NCI-H2029 treated with DMSO at 0.1 percent for 48 hours (cell line): ENCODE measurements at places on chromosomes 13 and 19.

DNA sequence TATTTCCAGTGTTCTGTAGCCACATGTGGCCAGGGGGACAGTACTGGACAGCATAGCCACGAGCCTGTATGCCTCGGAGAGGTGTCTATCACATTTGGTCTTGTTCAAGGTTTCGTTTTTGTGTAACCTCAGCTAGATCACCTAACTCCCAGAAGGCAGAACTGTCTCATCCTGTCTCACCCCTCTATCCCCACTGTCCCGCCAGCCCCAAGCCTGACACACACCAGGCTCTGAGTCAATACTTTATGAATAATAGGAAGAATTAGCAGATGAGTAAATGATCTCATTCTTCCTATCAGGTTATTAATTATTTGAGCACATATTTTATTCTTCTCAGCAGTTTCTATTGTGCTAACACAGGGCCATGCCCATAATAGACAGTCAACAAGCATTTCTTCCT is 132.2 kb downstream of the NUFIP1 start:
- DNase-seq: no peak

DNA sequence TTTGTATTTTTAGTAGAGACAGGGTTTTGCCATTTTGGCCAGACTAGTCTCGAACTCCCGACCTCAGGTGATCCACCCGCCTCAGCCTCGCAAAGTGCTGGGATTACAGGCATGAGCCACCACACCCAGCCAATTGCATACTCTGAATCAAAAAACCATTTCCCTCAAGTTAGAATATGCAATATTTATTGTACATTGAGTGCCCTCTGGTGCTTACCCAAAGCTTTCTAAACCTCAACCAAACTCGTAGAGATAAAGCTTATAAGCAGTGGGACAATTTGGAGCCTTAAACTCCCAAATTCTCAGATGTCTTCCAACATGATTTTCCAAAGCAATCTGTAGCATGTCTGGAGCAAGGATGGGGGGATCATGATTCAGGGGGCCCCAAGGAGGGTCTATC is 22.4 kb downstream of the RFXAP start:
- DNase-seq: no peak

DNA sequence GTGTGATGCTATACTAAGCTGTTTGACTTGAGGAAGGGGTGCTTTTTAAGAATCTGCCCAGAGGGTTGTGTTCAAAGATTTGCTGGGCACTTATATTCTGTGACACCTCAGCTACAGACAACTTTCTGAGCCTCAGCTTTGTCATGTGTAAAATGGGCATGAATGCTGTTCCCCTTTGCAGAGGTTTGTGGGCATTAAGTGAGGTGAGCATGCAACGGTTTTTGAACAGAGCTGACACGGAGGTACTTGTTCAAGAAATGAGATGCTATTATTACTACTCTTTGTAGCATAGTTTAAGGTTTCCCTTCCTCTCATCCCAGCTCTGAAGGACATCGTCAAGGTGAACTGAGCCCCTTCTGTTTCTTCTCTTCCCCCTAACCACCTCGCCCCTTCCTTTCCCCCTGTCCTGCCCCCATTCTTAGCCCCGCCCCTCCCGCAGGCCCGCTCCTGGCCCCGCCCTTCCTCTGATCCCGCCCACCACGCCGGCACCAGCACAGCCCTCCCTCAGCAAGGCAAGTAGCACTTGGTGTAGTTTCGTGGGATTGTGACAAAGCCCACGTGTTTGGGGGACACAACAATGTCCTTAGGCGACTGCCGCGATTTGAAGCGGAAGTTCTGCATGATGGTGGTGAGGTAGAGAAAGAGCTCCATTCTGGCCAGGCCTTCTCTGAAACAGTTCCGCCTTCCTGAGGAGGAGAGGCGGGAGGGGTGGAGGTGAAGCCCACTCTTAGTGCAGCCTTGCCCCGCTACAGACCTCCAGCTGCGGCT is 26.1 kb upstream of the CYP2A7 start:
- no peak for DNase-seq

- DNase-seq: no peak
Measured at GRCh38 chr19:40542202-40542859, 34.3 kb upstream of the SHKBP1 start.

DNA sequence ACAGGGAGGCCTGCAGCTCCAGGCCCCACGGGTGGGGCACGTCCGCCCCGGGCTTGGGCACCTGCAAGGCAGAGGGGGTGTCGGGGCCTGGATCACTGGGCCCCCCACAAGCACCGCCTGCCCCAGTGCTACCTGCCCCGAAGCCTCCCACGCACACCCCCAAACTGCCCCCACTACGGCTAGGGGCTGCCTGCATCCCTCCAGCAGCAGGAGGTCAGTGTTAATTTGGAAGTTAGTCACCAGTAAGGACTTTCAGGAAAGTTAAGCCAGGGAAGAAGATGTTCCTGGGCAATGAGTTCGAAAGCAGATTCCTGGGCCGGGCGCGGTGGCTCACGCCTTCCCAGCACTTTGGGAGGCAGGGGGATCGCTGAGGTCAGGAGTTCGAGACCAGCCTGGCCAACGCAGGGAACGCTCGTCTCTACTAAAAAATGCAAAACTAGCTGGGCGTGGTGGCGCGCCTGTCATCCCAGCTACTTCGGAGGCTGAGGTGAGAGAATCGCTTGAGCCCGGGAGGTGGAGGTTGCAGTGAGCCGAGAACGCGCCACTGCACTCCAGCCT is 5.5 kb downstream of the PEAK3 start:
- DNase-seq: no peak

- no peak for DNase-seq
Measured at GRCh38 chr13:50712456-50712855, 131.0 kb downstream of the DLEU7 start.
